ENCODE measurements at places on chromosomes 4 and X. TPM values are rescaled to one million over a fixed set of nuclear protein-coding genes. Genes with fewer than 3 reads are reported as not detected.

The ETNPPL gene
- total RNA-seq: 2.9 TPM

The EDA gene
- total RNA-seq: 20.5 TPM

DNA sequence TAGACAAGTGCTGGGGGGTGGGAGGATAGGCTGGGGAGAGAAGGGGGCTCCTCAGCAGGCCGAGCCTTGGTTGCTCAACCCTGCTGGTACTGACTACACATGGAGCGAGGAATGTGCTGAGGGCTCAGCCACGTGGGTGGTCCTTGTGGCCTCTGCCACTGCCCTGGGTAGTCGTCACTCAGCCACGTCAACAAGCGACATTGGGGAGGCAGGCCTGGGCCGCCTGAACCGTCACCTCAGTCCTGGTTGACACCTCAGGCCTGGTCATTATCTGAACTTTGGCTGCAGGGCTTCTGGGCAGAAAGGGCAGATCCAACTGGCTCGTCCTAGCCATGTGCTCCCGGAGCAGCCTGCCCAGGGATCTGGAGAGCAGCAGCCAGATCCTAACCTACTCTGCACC, 62.7 kb upstream of the GDPD2 start:
- DNase-seq: no peak

The CLIC2 gene
- 17.4 TPM for total RNA-seq

DNA sequence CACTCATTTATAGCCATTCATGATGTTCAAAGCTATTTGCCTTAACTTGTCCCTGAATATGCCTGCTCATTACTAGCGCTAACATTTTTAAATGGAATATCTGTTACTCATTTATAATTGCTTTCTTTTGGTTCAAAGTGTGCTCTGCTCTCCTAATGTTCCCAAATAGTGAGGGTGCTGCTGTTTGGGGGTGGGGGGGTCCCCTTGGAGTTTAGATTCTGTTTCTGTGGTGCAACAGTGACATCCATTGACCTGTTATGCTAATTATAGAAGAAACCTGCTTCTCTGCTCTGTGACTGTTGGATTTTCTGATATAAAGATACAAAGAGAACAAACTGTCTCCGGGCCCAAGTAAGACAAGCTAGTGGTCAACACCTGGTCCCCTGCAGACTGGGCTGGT, 222.4 kb downstream of the SHROOM3 start:
- no peak for DNase-seq

- DNase-seq: no peak
Measured at GRCh38 chr4:40550948-40551462, 78.7 kb downstream of the RBM47 start.

DNA sequence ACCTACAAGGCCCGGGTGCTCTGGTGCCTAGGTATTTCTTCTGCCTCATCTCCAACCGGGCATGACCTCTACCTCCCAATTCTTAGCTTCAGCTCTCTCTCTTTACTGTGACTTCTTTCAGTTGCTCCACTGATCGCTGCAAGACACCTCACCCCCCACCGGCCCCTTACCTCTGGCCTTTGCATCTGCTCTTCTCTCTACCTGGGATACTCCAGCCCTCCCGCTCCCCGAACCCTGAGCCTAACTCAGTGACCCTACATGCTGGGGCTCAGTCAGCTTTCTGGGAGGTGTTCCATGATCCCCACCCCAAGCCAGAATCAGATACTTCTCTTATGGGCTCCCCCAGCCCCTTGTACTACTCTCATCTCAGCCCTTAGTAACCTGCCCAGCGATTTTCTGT, 99.6 kb downstream of the EFNB1 start:
- DNase-seq: no peak

GRCh38 chr4:183989461-183989860, 84.4 kb downstream of the STOX2 start:
- no peak for DNase-seq

DNA sequence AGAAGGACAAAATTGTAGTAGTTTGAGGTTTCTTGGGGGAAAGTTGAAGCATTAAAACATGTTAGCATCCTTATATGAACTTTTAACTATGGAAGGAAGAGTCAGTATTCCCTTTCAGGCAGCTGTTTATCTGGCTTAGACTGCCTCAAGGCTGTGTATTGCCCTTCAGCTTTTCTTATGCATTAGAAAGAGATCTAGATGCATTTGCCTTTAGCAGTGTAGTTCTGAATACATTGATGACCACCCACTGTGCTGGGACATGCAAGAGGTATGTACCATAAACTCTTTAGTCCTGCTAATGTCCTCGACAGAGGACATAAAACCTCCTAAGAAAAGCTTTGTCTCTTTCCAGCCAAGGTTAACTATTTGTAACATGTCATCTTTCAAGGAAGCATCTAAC, 2.9 kb downstream of the FAM200B start:
- DNase-seq: no peak

- peak; percentile 13 for DNase-seq
Measured at GRCh38 chrX:120310861-120311726, at the start of gene TMEM255A. Gene TMEM255A (minus strand): TSS chrX:120311461. CDS start chrX:120311309, 152 bp downstream.

GRCh38 chr4:152676052-152676854, 3.5 kb downstream of the TMEM154 start:
- no peak for DNase-seq

DNA sequence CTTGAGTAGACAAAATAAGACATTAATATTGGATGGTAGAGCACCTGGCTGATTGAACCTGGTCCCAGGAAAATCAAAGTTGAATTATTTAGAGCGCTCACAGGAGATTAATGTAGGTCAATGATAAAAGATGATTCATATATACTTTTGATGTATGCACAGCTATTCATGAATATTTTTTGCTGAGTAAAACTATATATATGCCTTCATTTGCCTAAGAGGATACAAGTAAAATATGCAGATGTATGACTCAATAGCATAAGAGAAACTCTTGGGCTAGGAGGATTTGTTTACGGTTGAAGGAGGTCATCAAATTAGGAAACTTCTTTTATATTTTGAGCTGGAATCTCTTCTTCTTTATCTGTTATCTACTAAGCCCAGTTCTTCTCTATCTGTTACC, 202.7 kb upstream of the HS3ST1 start:
- no peak for DNase-seq

GRCh38 chrX:107450823-107451509, 1.5 kb downstream of the FRMPD3 start:
- peak; percentile 51 for DNase-seq

The SPIN2A gene
- total RNA-seq: 0.51 TPM

DNA sequence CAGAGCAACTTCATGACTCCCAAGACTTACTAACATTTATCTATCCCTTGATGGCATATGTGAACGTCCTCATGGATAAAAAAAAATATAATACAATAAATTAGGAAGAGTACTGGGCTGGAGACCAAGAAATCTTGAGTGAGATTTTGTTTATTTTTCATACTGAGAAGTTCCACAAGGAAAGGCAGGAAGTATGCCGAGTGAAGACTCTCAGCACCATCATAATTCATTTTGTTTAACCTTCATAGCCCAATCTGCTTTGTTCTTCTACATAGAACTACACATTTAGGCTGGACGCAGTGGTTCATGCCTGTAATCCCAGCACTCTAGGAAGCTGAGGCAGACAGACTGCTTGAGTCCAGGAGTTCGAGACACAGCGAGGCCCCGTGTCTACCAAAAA, 198.3 kb downstream of the NSUN7 start:
- no peak for DNase-seq

GRCh38 chr4:41141900-41142299, 72.4 kb downstream of the APBB2 start:
- DNase-seq: no peak

- no peak for DNase-seq
Measured at GRCh38 chr4:100722866-100723459, 205.1 kb upstream of the EMCN start.

The POLN gene
- 3.8 TPM for total RNA-seq

DNA sequence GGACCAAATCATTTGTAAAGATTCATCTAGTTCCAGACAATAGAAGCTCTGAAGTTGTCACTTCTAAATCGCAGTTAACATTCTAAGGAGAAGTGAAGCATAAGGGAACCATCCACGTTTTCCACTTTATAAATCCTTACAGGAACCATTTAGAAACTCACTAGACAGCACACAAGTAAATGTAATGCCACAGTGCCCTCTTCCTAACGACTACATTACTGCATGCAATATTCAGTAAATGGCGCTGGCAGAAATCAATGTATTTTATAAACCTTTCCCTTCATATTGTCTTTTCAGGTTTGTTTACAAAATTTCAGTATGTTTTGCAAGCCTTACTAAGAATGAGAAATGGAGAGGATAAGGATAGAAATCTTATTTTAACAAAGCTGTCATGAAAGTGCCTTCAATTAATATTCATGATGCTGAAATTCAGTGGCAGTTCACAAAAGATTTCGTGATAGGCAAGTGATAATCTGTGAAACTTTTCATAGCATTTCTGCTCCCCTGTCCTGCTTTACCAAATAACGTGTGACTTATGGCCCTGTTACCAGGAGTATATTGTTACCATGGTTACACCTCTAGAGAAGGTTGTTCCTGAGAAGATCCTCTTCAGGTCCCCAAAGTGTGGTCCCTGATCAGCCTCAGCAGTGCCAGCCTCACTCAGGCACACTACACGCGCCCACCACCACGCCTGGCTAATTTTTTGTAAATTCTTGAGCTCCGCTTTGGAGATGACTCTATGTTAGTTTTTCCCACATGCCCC, 54.2 kb downstream of the TMA16 start:
- DNase-seq: no peak

- DNase-seq: no peak
Measured at GRCh38 chrX:119389871-119390501, 9.2 kb upstream of the SLC25A43 start.

GRCh38 chr4:159606835-159607234, 504.0 kb downstream of the RAPGEF2 start:
- DNase-seq: no peak

- DNase-seq: no peak
Measured at GRCh38 chr4:122781486-122781885, 45.1 kb upstream of the FGF2 start.

DNA sequence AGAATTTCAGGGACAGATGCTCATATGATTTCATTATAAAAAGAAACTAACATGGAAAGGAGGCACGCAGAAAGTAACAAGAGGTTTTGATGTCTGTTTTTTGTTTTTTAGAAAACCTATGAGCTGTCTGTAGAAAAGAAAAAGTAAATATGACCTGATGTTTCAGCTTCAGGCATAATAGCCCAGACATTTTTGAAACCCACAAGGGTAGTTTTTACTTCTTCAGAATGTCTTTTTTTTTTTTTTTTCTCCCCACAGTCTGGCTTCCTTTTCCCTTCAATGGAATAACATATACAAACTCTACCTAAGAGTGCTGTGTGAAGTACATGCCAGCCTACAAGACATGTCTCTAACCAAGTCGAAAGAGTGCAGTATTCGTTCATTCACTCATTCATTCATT, 18.3 kb upstream of the STX18 start:
- DNase-seq: no peak

DNA sequence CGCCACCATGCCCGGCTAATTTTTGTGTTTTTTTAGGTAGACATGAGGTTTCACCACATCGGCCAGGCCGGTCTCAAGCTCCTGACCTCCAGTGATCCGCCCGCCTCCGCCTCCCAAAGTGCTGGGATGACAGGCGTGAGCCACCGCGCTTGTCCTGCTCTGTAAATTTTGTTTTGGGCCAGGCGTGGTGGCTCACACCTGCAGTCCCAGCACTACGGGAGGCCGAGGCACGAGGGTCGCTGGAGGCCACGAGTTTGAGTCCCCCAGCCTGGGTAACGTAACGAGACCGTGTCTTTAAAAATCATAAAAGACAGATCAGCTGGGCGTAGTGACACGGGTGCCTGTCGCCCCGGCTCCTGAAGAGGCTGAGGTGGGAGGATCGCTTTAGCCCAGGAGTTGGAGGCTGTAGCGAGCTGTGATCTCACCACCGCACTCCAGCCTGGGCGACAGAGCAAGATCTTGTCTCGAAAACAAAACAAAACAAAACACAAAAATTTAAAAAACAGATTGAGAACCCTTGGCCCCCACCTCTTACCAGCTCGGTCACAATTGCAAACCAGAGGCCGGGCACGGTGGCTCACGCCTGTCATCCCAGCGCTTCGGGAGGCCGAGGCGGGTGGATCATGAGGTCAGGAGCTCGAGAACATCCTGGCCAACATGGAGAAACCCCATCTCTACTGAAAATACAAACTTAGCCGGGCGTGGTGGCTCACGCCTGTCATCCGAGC, 34.0 kb upstream of the PPP2R3B start:
- DNase-seq: no peak

- DNase-seq: no peak
Measured at GRCh38 chr4:155961575-155961974, 7.9 kb upstream of the CTSO start.

The DGAT2L6 gene
- not detected for total RNA-seq

- DNase-seq: peak; percentile 68
Measured at GRCh38 chr4:7807351-7807921, 132.2 kb downstream of the AFAP1 start.

- no peak for DNase-seq
Measured at GRCh38 chr4:108884596-108884995, 121.7 kb upstream of the ETNPPL start.

The SNCA gene
- total RNA-seq: 13.2 TPM

GRCh38 chr4:182644683-182645050, 272.5 kb downstream of the DCTD start:
- DNase-seq: no peak

The MAD2L1 gene
- total RNA-seq: 4.5 TPM

DNA sequence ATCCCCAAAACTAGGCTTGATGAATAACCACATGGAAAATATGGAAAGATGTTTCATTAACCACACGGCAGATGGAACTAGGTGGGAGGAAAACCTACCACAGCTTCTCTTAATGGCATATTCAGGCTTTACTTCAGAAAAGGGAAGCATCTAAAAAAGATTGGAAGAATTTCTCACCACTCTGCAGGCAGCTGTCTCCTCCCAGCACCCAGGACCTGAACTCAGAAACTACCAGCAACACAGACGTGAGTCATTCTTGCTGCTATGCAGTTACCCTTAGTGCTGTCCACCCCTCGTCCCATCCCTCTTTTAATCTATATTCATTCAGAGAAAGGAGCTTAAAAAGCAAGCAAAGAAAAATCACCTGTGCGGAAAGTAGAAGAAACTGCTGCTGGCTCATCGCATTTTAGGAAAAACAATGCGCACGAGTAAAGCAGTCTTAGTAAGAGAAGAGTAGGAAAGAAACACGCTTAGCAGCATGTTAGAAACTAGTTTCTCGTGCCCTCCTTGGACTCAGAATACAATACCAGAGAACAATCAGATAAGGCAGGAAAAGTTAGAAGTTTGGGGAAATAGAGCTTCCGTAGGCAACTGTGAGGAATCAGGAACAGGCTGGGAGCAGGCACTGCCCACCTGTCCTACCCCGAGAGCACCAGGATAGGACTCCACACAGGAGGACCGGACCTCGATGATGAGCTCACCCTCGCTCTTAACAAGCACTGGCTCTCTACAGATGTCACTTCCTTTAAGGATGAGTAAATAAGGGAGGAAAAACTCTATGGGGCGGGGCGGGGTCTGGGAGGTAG, 48.1 kb upstream of the ENPP6 start:
- DNase-seq: no peak

All from right cardiac atrium (tissue), 5 donors.